ENCODE measurements at places on chromosomes 7 and 10.

- no peak for DNase-seq
These were observed 149.4 kb downstream of the USP6NL start for GRCh38 chr10:11462071-11462470.

DNA sequence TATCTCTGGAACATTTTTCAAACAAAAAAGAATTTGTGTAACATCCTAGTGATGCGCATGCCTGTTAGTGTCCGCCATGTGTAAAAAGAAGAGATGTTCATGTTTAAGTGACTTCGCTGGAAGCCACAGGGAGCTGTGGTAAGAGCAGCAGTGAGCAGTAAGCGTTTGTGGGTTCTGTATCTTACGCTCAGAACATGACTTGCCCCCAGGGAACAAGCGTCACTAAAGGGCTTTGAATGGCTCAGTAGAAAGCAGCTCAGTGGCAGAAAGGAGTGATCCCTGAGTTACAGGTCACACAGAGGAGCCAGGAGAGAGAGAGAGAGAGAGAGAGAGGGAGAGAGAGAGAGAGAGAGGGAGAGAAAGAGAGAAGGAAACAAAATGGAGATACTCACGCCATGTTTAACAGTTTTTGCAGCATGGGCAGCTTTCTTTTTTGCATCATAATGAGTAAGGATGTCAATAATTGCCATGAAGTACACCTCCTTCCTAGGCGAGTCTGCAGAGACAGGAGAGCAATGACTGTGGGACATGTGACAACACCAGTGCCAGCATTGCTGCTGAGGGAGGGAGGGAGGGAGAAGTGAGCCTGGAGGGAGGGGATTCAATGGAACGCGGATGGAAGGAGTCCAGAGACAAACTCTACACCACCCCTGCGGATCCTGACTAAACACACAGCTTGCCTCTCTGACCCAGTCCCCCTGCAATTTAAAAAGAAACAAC is 174.6 kb downstream of the PIP4K2A start:
- DNase-seq: no peak

DNA sequence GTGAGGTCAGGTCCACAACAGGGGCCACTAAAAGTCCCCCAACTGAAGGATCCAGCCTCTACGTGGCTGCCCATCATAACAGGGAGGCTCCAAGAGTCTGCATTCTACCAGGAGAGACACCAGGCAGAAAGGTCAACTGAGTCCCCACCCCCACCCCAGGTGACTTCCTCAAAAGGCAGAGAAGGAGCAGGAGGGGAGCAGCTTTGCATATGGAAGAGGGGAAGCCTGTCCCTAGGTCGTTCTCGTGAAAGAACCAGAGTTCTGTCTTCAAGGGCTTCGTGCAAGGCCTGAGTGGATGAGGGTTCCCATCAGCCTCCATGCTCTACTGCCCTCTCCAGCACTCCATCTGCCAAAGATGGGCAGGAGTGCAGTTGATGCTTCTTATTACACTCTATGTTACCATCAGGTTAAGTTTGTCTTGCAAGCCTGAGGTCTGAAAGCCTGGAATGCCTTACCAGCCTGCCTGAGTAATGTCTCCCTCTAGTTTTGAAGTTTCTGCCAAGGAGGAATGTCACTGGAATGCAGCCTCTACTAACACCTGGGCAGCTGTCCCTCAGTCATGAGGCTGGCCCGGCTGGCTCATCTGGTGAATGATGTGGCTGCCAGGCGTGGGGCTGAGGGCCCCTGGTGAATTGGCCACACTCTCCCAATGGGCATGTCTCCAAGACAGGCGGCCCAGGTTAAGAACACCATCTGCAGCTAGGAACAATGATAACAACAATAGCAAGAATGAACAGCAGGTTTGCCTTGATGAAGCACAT is 54.3 kb upstream of the SMNDC1 start:
- no peak for DNase-seq

- no peak for DNase-seq
These were observed 191.5 kb downstream of the WDR37 start for GRCh38 chr10:1247598-1248261.

DNA sequence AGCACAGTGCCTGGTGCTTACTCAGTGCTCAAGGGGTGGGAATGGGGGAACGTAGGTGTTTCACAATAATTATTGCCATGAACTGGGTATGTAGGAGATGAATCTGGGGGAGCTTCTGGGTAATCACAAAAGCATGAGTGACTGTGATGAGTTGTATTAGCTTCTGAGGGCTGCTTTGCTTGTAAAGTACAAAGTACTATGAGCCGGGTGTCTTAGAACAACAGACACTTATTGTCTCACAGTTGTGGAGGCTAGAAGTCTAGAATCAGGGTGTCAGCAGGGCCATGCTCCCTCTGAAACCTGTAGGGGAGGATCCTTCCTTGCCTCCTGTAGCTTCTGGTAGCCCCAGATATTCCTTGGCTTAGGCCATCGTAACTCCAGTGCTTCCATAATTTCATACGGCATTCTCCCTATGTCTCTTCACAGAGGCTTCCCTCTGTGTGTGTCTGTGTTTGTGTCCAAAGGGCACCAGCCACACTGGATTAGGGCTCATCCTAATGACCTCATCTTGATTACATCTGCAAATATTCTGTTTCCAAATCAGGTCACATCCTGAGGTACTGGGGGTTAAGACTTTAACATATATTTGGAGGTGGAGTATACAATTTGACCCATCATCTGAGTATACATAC is 84.8 kb upstream of the AGBL3 start:
- no peak for DNase-seq

DNA sequence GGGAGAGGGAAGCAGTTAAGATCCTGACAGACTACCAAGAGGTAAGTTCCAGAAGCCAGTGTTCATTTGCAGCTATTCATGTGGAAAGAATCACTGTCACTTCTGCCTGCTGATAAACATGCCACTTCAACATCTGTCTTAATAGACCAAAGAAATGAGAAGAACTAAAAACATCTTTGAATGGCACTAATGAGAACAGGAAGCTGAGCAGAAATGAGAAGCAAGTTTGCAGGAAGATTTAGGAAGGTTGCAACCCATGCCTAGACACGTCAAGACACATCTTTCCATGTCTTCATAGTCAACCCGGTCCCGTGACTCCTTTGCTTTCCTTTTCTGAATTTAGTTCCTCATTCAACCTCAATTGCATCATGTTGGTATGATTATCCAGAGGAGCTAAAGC is 180.0 kb downstream of the PDE1C start:
- DNase-seq: no peak

DNA sequence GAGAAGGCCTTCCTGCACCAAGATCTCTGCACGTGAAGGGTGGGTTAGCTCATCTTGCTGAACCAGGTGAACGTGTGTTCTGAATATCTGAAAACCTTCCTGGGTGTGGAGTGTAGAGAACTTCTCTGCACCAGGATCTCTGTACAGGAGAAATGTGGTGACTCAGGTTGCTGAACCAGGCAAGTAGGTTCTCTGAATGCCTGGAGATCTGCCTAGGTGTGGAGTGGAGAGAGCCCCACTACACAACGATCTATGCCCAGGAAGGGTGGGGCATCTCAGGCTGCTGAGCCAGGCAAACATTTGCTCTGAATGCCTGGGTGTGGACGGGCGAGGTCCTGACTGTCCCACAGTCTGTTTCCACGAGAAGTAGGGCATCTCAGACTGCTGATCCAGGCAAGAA is 1002.3 kb upstream of the KCND2 start:
- no peak for DNase-seq

DNA sequence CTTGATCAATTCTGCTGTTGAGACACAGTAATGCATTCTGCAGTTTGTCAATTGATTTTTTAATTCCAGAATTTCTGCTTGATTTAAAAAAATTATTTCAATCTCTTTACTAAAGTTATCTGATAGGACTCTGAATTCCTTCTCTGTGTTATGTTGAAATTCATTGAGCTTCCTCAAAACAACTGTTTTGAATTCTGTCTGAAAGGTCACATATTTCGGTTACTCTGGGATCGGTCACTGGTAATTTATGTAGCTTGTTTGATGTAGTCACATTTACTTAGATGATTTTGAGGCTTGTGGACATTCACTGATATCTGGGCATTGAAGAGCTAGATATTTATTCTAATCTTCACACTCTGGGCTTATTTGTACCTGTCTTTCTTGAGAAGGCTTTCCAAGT is 67.2 kb upstream of the NME8 start:
- no peak for DNase-seq

DNA sequence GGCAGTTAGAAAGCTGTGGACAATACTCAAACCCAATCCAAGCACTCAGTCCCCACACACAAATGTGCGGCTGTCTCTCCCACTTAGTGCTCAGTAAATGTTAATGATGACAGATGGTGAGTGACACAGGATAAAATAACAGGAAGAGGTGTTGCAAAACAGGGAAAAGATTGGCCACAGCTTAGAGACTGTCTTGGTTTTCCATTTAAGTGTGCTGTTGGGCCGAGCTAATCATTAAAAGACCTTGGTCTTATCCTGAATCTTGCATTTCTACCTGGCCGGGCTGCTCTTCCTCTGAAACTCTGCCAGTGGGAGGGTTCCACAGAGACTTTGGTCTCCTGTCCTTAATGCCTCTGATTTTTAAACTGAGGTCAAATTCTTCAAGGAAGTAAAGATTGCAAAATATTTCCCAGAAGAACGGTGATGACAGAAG is 113.1 kb upstream of the RNF32 start:
- DNase-seq: no peak

DNA sequence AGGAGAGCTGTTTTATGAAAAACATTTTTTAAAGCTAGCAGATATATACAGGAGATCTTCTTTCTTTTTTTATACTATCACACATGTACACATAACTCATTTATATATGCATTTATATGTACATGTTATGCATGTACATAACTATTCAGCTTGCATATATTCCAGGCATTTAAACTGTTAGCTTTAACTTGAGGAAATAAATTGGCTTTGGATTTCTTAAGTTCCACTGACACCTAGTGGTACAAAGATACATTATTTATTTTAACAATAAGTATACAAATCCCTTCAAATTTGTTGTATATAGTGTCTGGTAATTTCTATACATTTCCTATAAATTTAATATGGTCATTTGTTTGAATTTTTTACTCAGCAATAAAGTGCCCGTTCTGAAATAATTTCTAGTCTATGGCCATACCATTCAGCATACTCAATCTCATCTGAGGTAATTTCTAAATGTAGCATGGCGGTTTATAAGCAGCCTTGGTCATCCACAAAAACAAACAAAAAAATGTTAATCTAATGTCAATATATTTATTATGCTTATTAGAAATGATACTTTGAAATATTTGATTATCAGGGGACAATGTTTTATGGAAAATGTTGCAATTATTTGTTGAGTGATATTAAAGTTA is 11.6 kb downstream of the ZDHHC6 start:
- no peak for DNase-seq

- peak; percentile 62 for DNase-seq
These were observed 1.4 kb downstream of the MAGI2 start for GRCh38 chr7:79452032-79452494.

GRCh38 chr7:92621561-92622023 is 31.4 kb upstream of the FAM133B start:
- DNase-seq: no peak

GRCh38 chr7:46932676-46933424 is 649.1 kb downstream of the TNS3 start:
- no peak for DNase-seq

- DNase-seq: no peak
These were observed 86.4 kb downstream of the CYP26A1 start for GRCh38 chr10:93160140-93160539.

DNA sequence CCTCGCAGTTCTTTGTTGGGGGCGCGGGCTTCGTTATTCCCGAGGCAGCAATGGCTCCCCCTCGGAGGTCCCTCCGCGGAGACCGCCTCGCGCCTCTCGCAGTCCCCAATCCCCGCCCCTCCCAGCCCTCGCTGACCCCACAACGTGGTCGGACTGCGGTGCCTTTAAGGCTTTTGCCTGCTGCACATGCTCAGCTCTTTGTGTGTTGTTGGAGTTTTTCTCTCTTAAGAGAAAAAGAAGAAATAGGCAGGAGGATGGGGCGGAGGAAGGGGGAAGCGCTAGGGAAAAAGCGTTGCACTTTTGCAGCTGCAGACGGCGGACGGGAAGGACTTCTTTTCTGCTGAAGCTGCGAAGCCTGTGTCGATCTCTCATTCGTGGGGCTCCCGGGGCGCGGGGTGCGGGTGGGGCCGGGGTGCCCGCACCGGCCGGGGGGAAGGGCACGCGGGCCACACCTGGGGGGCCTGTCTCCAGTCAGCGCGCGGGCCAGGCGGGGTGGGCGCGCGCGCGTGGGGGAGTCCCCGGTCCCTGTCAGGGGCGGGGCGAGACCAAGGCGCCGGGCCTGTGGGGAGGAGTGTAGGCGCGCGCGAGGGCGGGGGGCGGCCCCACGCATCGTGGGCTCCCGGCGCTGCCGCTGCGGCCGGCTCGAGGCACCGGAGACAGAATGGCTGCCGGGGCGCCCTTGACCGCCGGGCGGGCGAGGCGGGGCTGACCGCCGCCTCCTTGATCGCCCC is 445 bp upstream of the ATRNL1 start:
- peak; percentile 32 for DNase-seq

DNA sequence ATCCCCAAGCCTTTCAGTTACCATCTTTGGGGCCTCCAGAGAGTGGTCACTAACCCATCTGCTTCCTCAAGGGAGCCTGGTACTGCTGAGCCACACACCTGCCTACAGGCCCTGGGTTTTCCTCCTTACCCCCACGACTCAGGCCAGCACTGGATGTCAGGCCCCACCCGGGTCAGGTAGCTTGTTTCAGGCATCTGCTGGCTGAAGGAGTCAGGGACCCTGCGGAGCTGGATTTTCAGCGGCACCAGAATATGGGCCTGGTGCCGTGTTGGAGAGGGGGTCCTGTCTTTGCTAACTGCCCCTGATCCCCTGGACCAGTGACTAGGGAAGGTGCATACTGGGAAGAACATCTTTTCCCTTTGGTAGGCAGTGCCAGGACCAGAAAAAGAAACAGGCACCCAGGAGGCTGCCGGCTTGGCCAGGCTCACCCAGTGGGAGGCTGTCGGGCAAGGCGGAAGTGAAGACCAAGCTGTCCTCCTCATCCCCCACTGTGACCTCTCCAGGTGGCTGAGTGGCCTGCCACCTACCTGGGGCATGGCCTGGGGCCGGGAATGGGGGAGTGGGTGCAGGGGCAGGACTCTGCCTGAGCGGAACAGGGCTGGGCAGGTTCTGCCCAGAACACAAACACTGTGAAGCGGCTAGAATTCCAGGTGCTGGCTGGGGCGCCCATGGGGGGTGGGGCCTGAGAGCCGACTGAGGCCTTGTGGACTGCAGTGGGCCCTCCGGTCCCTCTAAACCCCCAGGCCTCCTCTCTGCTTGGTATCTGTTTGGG is 12.4 kb upstream of the SAMD8 start:
- no peak for DNase-seq

DNA sequence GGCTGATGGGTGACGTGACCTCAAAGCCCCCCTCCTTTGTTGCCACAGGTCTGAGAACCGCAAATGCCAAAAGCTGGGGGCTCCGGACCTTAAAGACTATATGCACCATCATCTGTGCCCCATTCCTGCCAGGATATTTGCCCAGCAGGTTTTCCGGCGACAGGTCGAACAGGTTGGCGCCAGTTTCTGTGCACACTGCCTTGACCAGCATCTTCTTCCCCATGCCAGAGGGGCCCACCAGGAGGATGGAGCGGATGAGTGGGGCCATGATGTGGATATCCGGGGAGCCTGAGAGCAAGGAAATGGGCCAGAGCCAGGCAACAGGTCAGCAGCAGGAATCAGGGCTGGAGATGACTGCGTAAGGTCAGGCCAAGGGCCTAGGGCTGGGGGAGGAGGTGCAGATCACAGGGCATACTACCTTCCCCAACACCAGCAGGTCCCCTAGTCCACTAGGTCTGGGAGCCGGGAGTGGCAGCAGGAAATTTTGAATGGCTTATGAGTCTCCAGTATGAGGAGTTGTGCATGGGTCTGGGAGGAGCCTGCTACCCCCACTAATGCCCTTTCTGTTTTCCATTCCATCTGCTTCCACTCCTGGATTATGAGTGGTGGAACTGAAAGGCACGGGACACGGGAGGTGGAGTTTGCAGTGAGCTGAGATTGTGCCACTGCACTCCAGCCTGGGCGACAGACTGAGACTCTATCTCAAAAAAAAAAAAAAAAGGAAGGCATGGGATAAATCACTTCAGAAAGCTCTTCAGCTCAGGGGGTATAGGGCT is 6.3 kb upstream of the ASB10 start:
- no peak for DNase-seq
